Renal pelvis (tissue), 12 donors: ENCODE measurements at places on chromosomes 3 and 15. TPM values are rescaled to one million over a fixed set of nuclear protein-coding genes. Genes with fewer than 3 reads are reported as not detected.

The CD200 gene
- polyA plus RNA-seq = 41.0 TPM

The TRIM42 gene
- polyA plus RNA-seq = not detected

The PROK2 gene
- not detected for polyA plus RNA-seq

The GOLGA6L10 gene
- 0.57 TPM for polyA plus RNA-seq

The PROS1 gene
- polyA plus RNA-seq = 41.1 TPM

GRCh38 chr15:74789741-74790079 lies 7.8 kb downstream of the CSK start:
- DNase-seq = no peak

DNA sequence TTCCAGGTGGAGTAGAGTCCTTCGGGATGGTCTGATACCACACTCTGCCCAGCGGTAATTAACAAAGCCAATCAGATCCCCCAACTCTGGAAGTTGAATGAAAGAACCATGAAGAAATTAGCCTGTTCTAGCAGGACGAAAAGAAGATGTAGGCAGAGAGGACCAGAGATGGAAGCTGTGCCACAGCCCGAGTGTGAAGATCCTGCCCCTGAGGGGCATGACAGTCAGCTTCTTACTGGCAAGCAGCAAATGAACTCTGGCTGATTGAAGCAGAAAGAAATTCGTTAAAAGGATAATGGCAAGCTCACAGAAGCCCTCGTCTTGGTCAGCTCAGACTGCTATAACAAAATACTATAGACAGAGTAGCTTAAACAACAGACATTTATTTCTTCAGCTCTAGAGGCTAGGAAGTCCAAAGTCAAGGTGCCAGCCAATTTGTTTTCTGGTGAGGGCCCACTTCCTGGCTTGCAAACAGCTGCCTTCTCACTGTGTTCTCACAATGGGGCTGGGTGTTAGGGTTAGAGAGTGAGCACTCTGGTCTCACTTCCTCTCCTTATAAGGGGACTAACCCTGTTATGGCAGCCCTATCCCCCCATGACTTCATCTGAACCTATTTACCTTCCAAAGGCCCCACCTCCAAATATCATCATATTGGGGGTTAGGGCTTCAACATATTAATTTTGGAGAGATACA lies 307.1 kb downstream of the VPS13C start:
- DNase-seq = no peak

GRCh38 chr15:40929660-40930429 lies 705 bp downstream of the DLL4 start:
- DNase-seq = no peak

GRCh38 chr3:61887206-61887605 lies 325.8 kb downstream of the PTPRG start:
- DNase-seq = no peak

- DNase-seq = no peak
Measured at GRCh38 chr15:63457379-63457778, 47.0 kb upstream of the USP3 start.

- peak; percentile 76 for DNase-seq
Measured at GRCh38 chr15:98647026-98647773, 1.1 kb upstream of the IGF1R start.

DNA sequence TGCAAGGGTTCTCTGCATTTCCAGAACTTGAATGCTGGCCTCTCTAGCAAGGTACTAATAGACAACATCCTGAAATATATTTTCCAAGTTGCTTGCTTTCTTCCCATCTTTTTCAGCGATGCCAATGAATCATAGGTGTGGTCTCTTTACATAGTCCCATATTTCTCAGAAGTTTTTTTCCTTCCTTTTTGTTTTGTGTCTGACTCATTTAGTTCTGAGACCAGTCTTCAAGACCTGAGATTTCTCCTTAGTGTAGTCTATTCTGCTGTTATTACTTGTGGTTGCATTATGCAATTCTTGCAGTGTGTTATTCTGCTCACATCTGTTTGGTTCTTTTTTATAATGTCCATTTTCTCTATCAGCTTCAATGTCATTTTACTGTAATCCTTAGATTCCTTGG lies 1265.0 kb upstream of the ALCAM start:
- no peak for DNase-seq

DNA sequence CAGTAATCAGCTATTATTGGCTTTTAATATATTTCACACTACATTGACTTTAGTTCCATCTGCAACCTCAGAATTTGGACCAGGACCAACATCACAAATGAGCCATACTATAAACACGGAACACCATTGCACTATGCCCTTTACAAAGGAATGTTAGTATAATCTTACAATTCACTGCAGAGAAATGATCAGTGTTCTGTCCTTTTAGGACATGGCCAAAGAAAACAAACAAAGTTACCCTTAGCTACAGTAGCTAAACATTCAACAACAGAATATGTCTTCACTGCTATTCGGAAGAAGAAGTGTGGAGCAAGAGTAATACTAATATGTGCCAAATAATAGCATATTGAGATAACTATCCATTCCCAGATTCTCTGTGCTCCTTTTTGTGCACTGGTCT lies 90.4 kb downstream of the NAALADL2 start:
- DNase-seq = peak; percentile 43

DNA sequence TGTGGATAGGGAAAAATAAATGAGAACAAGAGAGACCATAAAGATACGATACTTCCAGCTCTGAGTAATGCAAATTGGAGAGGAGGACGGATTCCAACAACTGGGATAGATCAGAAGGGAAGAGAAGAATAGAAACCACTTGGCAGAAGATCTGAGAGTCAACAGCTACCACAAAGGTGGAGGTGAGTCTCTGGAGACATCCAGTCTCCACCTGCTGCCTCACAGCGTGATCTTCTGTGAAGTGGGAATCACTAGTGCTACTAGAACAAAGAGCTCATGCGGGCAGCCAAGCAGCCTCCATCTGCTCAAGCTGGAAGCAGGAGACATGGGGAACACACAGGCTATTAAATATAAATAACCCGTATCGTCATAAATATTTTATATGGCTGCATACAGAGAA lies 558.5 kb upstream of the CFAP20DC start:
- no peak for DNase-seq

DNA sequence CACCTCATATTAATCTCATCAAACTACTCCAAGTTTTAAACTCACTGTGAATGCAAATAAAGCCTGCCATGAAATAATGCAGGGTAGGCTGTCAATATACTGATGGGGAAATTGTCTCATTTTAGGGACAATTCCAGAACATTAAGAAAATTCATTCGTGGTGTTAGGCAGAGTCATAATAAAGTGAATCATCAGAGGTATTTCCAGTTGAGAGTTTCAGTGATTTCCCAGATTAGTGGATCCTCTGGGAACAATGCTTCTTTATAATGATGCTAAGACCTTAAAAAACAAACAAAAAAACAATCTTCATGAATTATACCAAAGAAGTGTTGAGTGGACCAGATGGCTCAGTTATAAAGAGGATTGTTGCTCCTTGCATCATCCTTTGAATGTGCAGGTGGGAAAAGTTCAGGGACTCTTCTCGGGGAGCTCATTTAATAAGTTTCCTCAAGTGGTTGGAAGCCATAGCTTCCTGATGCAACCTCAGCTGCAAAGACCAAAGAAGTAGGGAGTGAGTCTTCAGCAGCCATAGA lies 360.9 kb upstream of the TRIM42 start:
- no peak for DNase-seq

DNA sequence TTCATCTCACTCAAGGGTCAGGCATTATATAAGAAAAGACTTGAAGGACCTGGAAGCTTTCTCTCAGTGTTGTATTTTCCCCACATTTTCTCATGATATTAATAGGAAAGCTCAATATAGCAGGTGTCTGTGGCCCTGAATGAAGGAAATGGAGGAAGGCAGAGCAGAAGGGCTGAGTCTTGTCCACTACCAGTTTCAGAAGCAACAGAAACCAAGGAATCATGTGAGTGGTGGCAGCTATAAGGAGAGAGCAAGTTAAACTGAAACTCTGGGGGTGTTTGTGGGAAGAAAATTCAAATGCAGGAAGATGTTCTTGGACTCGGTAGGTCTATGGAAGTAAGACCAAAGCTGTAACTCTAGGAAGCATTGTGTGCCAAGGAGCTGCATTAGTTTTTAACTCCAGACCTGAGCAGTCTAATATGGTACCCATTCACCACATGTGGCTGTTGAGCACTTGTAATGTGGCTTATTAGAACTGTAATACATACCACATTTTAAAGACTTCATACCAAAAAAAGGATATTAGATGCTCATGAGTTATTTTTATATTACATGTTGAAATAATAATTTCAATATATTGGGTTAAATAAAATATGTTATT lies 278.8 kb upstream of the GADL1 start:
- DNase-seq = no peak

- DNase-seq = no peak
Measured at GRCh38 chr3:29333576-29333975, 52.7 kb downstream of the RBMS3 start.

DNA sequence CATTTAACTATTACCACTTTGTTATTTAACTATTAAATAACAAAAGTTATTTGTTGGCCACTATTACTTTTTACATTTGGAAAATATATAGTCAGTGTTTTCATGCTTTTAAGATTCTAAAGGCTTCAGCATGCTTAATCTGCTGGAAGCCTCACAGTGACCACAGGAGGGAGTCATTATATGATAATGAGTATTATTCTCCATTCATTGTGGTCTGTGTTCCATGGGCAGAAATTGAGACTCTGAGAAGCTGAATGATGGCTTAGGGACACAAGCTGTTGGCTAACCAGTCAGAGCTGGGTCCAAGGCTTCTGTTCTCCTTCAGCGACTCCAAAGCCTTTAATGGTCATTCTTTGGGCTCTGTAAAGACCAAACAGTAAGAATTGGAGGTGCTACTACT lies 64.7 kb downstream of the BFSP2 start:
- DNase-seq = no peak

DNA sequence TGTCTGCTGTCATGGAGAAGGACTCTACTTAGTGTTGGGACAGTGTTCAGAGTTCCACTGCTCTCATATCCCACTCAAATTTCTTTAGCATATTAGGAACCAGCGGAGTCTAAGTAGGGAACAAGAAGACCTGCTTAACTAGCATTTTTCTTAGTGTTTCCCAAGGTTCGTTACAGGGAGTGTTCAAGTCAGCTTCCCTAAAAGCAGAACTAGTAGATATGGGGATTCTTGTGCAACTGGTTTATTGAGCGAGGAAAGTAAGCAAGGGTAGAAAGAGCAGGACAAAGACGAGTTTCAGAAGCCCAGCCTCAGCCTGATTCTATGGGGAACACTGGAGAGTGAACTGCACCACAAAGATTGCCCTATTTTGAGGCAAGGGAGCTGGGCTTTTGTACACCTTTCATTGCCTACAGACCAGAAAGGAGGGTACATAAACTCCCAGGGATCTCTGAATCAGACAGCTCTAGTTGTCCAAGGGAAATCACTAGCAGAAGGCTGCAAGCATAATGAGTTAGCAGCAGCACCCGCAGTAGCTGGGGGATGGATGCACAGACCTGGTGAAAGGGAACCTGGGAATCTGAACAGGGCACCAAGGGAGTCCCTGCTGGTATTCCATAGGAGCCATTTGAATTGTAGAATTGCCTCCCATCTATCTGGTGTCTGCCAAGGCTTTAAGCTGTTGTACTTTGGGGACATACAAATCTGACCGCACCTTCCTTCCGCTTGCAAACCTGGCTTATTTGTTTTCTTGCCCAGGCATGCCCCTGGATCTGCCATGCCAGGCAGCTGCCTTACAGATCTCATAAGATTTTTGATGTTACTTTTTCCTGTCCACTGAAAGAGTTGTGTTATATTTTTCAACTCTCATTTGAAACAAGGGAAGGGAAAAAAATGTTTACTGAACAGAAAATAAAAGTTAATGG lies 15.1 kb downstream of the CMTM7 start:
- DNase-seq = no peak

- DNase-seq = no peak
Measured at GRCh38 chr15:82833362-82833682, 23.9 kb downstream of the WHAMM start.
